ENCODE measurements at places on chromosomes 5 and 9.

DNA sequence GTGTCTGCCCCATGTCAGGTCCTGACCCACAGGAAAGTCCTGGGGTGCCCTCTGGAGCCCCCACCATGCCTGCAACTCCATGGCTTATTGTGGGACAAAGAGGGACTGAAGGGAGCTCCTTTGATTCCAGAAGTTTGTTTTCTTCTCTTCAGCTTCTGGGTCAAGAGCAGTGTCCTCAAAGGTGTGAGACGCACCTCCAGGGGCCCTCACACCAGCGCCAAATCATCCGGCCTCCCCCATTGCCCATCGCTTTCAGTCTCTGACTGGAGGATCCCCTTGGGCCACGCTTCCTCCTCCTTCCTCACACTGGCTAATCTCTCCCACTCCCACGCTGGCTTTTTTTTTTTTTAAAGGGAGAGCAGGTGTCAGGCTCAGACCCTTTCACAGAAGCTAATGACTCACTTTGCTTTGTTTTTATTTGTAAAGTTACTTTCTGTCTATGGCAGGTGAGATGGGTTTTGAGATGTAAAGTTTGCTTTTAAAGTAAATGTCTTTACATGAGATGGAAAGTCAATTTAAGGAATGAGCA lies 16.7 kb downstream of the CDHR2 start:
- DNase-seq = no peak

GRCh38 chr9:94110821-94111252 lies 26.6 kb downstream of the PTPDC1 start:
- no peak for DNase-seq

DNA sequence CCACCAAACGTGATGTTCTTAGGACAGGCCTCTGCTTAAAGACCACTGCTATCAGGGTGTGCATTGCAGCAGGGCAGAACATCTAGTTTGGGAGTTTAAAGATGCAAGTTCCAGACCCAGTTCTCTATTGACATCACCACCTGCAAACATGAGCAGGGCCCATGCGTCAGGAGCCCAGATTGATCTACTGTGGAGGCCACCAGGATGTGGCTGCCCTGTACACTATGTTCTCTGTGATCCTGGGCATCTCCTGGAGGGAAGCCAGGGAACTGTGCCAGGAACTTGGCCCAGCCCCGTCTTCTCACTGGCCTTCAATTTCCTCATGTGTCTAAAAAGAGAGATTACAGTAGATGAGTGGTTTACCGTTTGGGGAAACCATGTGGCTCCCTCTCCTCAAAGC lies 87.1 kb downstream of the PDE6A start:
- no peak for DNase-seq

- DNase-seq = peak; percentile 24
Observed at GRCh38 chr5:115246361-115246991, 16.2 kb downstream of the PGGT1B start.

DNA sequence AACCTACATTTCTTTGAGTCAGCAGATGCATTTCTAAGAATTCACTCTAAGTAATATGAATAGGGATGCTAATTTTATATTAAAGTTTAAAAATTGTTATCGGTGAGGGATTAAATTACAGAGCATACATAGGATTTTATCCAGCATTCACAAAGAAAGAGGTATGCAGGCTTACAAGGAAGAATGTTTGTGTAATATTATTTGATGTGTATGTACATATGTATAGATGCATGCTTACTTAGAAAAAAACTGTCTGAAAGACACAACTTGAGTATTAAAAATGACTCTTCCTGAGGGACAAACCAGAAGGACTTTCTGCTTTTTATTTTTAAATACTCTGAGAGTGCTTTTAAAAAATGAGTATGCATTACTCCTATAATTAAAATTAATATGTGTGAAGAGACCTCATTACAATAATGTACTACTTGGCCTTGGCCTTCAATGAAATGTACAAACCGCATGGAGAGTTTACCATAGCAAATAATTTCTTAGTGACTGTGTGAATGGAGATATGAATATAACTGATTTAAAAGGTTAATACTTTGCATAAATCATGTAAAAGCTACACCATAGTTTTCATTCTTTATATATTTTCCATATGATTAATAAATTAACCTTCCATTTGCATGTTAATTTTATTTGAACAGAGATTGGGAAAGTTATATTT lies 77.0 kb downstream of the GDA start:
- DNase-seq = no peak

DNA sequence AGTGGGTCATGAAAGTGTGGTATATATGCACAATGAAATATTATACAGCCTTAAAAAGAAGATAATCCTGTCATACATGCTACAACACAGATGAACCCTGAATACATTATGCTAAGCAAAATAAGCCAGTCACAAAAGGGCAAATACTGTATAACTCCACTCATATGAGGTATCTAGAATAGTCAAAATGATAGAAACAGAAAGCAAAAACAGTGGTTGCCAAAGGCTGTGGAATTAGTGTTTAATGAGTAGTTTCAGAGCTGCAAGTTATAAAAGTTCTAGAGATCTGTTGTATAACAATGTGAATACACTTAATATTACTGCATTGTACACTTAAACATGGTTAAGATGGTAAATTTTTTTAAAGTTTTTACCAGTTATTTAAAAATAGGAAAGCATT lies 135.0 kb downstream of the OXCT1 start:
- DNase-seq = no peak

- DNase-seq = no peak
Observed at GRCh38 chr5:145629047-145629446, 206.1 kb downstream of the PRELID2 start.

DNA sequence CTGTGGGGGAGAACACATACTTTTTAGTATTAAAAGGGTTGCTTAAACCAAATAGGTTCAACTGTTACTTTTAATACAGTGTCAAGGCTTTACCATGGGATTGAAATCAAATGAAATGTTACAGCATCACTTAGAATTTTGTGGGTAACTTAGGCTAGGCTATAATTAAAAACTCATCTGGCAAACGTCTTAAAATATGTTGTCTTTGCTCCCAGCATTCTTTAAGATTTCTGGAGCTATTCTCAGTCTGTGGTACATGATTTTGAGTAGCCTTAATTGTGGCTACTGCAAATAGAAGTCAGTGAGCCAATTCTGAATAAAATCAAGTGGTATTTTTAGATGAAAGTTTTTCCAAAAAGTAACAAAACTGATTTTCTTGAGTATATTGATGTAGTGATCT lies 30.7 kb downstream of the UHRF2 start:
- no peak for DNase-seq

DNA sequence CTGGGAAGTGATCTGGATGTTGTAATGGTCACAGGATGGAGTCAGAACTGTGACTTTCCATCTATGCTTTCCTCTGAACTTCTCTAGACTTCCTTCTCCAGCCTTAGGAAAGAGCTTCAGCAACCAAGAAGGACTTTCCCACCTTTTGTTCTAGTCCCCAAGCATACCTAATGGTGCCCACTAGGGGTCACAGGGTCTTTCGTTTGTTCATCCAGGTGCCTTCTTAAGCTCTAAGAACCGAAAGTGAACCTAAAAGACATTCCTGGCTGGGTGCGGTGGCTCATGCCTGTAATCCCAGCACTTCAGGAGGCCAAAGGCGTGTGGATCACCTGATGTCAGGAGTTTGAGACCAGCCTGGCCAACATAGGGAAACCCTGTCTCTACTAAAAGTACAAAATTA lies 1.8 kb upstream of the WNT8A start:
- DNase-seq = no peak

DNA sequence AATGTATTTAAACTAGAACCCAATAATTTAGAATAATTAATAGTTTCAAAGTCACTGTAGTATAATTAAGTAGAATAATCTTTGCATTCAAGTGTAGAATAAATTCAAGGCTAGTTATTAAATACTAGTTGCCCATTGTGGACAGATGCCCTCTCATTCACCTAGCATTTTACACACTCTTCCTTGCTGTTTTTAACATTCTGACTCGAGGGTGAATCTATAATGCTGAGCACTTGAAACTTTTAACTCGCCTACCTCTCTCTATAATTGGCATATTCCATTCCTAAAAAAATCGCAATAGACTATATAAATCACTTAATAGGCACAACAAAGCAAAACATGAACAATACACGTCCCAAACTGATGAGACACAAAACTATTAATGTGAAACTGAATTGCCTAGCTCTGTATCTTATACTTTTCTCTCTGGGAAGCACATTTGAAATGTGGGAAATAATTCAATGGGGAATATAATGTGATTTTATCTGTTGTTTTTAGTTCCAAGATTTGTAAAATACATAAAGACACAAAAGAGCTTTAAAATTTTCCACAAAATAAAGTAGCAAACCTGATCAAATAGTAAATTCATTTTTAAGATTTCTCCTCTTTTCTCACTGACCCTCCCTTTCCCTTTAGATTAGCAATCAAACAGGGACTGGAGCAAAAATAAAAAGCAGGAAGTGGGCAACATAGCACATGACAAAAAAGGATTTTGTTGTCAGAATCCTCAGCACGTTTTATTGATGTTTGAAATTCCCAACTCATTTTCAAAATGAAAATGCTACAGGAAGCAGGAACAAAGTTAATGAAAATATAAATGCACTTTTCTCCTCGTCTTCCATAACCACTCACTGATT lies 295.6 kb downstream of the PDE4D start:
- DNase-seq = no peak

- no peak for DNase-seq
Observed at GRCh38 chr9:115922444-115922843, 231.1 kb upstream of the PAPPA start.

DNA sequence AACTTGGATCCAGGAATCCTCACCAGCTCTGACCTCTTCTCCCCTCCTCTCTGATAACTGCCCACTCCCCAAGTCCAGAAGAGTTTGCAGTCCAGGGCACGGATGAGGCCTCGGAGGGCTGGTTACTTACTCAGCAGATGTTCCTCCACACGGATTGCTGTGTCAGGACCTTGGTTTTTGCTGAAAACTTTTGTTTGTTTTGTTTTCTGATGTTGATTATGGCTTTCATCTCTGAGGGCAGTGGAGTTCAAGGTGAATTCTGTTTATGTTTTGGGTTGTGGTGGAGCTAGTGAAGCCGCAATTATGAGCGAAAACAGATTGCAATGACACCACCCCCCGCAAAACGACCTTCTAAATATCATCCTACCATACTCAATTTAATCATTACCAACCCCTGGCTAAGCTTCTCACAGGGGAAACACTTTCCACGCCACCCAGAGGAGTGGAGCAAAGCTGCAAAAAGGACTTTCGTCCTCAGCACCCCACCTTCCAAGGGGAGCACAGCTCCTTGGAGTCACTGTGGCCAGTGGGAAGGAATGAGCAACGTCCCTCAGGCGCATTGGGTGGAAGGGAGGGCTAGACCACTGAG lies 92.7 kb upstream of the SAP30L start:
- DNase-seq = no peak

- peak; percentile 48 for DNase-seq
Observed at GRCh38 chr9:83937861-83938455, 16.7 kb upstream of the KIF27 start.

- DNase-seq = no peak
Observed at GRCh38 chr5:145350513-145350912, 484.6 kb downstream of the PRELID2 start.
